ENCODE measurements at places on chromosomes 5 and 9.

DNA sequence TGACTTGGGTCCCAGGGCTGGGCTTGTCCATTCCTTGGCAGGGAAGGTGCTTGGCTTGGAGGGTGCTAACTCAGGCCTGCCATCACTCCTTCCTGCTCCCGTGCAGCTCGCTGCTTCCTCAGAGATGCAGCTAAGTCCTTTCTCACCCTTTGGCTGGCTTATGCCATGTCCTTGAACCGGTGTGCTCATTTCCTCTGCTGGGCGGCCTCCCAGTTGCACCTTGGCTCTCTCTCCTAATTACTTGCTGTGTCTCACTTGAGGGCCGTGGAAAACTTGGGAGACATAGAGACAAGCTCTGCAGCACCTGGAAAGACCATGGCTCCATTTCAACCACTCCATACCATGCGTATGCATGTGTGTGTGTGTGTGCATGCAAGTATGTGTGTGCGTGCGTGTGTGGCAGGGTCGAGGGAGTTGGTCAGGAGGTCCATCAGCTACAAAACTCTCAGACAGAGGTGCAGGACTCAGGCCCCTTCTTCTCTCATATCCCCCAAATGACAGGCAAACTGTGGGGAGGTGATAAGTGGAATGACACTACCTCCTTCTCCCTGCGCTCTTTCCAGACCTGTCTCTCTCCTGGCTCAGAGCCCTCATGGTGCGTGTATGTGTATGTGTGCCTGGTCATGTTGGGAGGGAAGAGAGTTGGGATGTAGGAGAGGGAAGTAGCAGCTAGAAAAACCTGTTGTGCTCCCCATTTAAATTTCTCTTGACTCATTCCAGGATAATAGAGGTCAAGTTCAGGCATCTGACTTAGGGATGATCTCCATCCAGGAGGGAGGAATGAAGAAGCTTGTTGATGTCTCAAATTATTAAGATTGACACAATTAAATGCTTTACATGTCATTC is 17.6 kb upstream of the MTMR12 start:
- no peak for DNase-seq

- no peak for DNase-seq
Measured at GRCh38 chr5:96595300-96596090, 66.7 kb upstream of the CAST start.

- no peak for DNase-seq
Measured at GRCh38 chr5:160506006-160507004, 84.7 kb downstream of the PTTG1 start.

DNA sequence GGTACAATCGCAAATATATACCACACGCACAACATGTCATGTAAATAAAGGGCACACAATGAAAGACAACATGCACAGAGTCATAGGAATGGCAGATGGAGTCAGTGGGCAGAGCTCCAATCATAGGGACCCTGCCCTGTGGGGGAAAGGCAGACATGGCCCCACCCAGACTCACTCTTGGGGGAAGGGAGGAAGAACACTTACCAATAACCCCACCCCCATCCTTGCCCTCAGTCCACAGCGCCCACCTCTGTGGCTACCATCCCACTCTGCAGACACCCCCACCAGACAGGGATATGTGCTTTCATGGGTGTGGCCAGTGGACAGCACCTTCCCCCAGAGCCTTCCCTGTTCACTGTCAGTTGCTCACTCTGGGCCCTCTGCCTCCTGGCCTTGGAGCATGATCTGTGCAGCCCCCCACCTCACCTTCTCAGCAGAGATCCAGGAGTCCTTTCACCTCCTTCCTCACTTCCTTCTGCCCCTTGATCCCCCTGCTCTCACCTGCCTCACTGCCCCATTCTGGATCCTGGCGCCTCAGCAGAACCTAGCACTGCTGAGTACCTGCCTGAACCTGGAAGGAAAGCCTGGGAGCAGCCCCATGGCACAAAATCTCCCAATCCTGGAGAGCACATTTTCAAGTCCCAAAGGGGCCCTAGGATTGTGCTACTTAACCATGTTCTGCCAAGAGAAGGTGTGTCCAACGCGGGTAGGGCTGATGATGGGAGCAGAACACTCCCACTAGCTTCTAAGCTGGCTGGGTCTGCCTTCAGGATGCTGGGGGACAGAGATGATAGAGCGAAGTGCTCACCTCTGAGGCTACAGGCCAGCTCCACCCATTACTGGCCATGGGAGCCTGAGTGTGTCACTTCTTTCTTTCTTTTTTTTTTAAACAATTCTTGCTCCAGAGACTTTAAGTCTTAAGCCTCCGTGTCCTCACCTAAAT is 1.5 kb upstream of the PHF19 start:
- no peak for DNase-seq

GRCh38 chr9:129624947-129625346 is 1.0 kb upstream of the NTMT1 start:
- DNase-seq: no peak

DNA sequence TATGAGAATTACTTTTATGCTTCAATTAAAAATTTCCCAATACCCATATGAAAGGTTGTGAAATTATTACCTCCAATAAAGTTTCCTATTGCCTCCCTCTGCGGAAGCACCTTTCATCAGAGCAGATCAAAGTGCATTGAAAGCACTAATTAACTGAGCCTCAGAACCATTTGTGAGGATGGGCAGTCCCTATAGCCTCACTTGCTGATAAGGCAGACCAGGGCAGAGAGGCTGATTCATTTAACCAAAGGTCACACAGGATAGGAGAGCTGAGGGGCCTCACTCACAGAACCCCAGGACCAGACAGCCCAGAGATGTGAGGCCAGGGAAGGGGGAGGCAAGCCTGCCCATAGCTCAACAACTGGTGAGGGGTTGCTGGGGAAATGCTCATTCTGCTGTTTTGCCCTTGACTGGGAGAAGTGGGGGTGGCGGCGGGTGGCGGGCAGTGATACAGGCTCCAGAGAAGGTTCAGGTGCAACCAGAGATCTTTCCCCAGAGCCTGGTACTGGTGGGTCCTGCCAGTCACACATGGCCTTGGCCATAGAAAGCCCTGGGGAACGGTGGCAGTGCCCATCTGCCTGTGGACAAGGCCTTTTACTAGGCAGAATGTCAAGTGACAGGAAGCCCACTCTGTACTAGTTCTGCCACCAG is 57.9 kb downstream of the MACROH2A1 start:
- DNase-seq: no peak

DNA sequence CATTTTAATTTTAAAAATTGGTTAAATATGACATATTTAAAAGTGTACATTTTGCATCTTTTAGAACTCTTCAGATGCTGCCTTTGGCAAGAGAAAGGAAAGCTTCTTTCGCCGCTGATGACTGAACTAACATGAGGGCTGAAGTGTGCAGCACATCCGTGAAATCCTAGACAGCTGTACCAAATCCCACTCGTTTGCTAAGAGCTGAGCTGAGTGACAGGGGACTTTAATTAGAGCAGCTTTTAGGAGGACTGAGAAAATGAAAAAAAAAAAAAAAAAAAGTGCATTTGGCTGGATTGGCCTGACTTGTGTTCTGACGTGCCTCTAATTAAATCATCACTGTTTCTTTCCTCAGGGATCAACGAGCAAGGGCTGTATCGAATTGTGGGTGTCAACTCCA is 271.3 kb downstream of the ARHGAP26 start:
- no peak for DNase-seq

GRCh38 chr5:157741131-157741530 is 2.4 kb upstream of the LSM11 start:
- no peak for DNase-seq

DNA sequence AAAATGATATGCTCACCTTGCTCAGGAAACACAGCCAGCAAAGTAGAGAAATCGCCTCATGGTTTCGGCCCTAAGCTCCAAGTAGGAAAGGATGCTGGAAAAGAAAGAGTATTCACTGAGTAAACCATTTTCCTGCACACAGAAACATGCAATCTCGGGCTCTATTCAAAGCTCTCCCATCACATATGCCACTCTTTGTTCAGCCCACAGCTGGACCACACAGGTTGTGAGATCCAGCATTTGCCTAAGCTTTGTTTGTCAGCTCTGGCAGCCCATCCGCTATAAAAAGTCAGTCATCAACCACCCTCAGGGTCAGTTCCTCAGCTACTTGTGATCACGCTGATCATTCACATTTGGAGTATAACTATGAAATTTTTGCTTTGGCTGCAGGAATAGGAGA is 96.5 kb upstream of the SMARCA2 start:
- DNase-seq: no peak

DNA sequence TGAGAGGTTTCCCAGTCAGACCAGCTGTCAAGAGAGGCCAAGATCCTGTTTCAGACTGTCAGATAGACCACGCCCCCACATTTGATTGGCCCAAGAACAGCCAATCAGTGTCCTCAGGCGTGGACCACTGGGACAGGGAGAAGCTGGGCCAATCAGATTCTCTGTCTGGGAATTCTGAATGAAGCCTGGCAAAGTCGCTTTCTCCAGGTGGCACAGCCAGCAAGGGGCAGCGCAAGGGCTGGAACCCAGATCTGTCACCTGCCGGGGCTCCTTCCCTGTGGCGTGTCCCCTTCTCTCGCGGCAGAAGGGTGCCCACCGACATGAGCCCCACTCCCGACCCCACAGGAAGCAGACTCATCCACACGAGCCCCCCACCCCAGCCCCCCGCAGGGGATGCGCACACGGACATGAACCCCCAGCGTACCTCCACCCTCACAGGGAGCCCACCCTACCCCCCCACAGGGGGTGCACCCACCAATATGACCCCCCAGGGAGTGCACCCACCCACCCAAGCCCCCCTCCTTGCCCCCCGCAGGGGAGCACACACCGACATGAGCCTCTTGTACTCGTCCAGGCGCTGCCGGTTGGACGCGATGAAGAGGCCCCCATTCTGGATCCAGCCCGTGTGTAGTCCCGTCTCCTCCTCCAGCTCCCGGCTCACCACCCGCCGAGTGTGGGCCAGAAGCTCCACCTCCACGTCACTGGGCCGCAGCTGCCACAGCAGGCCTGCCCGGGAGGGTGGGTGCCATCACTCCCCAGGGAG is 6.1 kb downstream of the SARDH start:
- DNase-seq: no peak

DNA sequence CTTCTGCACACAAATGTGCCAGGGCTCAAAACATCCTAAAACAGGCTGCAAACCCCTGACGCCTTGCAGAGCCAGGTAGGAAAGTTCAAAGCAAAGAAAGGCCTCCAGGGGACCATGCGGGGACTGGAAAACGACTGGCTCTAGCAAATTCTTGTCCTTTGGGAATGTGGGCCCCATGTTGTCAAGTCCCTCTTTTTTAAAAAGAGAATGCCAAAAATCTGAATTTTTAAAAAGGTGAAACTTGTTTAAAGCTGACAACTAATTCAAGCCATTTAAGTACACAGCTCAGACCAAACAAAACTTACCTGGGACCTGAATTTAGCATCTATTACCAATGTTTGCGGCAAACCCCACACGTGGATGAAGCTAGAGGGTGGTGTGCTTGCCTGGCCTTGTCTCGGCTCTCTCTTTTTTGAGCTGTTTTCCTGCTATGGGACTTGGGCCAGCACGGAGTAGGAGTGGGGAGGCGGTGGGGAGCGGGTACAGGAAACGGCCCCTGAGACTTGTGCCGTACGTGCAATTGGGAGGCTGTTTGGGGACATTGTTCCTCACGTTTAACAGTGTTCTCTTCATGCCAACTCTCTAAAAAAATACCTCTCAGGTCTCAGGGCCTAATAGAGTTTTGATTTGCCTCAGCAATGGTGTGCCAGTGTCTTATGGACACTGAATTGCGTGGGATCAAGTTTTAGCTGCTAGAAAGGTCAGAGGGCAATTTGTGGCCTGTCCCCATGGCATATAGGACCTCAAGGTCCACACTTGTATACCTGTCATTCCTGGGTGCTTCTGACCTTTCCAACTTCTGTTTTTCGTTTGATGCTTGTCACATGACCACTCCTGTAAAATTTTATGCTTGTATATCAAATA is 15.1 kb upstream of the PHF19 start:
- DNase-seq: no peak

GRCh38 chr9:134325096-134325812 is 1.0 kb upstream of the RXRA start:
- no peak for DNase-seq

Data from kidney glomerular epithelial cell (primary cell).